Psoas muscle (tissue), 8 donors: ENCODE measurements at places on chromosomes 2 and 18. TPM values are rescaled to one million over a fixed set of nuclear protein-coding genes. Genes with fewer than 3 reads are reported as not detected.

The PROC gene
- not detected for total RNA-seq

The TRIM54 gene
- total RNA-seq, result 387 TPM

The CCDC150 gene
- total RNA-seq, result not detected

The HOXD10 gene
- not detected for total RNA-seq

The CD226 gene
- total RNA-seq, result 1.8 TPM
